ENCODE measurements at places on chromosomes 16 and 17.

DNA sequence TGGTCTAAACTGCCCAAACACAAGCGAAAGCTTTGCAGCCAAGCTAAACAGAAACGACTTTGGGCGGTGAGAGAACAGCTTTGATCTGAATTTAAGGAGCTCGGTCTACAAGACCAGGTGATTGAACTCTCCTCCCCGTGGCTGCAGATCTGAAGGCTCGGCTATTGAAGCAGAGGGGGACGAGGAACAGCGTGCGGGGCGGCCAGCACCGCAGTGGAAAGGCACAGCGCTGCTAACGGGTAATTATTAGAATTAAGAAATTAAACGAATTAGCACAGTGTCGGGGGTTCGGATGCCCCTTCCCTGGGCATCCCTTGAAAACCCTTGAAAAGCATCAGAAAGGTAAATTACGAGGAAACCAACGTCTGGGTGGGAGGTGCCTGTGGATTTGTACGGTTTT is 431 bp downstream of the TEKT3 start:
- DNase-seq, result no peak

GRCh38 chr17:50205111-50205962 is 3.9 kb upstream of the COL1A1 start:
- no peak for DNase-seq

DNA sequence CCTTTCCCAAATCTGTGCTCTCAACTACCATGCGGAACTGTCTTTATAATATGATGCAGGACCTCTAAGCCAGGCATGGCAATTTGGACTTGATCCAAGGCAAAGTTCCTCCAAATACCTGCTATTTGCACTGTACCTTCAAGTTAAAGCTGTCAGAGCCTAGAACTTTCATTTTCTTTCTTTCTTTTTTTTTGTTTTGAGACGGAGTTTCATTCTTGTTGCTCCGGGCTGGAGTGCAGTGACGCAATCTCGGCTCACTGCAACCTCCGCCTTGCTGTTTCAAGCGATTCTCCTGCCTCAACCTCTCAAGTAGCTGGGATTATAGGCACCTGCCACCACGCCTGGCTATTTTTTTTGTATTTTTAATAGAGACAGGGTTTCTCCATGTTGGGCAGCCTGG is 51.7 kb downstream of the ARHGAP27 start:
- DNase-seq, result no peak

- no peak for DNase-seq
These were observed 4.8 kb upstream of the PHF12 start for GRCh38 chr17:28956112-28956511.

GRCh38 chr17:1164935-1165556 is 14.7 kb downstream of the ABR start:
- DNase-seq, result no peak

DNA sequence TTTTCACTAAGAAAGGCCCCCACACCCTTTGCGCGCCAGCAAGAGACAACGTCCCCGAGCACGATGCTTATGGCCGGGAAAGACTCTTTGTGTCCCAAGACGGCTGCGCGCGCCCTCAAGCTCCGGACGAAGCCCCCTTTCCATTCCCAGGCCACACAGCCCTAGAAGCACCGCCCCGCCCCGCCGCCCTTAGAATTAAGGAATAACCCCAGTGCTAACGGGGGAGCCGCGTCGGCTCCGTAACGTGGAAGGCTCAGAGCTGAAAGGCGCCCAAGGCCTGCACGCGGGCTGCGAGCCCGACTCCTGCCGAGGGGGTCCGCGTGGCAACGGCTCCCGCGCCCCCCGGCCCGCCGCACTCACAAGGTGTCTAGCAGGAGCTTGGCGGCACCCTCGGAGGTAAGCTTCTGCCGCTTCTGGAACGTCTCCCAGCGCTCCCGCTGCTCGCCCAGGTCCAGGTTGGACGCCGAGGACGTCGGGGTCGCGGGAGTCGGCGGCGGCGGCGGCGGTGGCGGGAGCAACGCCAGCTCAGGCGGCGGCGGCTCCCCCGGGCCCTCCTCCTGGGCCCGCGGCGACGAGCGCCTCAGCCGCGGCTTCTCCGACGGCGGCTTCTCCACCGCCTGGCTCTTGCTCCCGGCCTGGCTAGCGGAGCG is 477 bp downstream of the CENPV start:
- peak; percentile 19 for DNase-seq

GRCh38 chr17:81399481-81400153 is 4.4 kb downstream of the BAHCC1 start:
- DNase-seq, result peak; percentile 54

DNA sequence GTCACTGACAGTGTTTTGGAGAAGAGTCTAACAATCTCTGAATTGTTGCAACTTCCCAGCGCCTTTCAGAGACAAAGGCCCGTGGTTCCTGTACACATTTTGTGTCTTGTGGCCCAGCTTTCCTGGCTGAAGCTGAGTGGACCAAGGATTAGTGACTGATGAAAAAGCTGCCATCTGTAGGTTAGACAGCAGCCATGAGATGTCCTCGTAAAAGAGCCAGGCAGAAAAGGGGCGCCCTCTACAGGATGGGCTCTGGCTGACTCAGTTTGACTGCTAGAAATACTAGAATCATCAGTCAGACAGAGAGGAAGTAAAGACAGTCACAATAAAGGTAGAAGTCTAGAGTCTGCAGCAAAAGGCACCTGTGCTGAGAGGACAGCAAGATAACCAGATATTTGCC is 26.5 kb upstream of the NF1 start:
- peak; percentile 42 for DNase-seq

DNA sequence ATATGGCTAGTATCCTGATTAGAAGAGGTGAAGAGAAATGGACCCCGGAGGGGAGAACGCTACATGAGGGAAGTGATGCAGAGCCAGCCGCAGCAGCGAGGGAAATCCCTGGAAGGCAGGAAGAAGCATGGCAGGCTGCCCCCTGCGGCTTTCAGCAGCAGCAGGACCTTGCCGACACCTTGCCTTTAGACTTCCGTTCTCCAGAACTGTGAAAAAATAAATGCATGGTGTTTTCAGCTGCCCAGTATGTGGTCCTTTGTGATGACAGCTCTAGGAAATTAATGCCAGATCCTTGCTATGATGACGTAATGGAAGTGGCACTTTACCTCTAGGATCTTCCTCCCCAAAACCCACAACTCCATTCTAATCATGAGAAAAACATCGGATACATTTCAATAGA is 9.7 kb upstream of the ZFP1 start:
- no peak for DNase-seq

- no peak for DNase-seq
These were observed 11.4 kb upstream of the SLC38A10 start for GRCh38 chr17:81306491-81306890.

DNA sequence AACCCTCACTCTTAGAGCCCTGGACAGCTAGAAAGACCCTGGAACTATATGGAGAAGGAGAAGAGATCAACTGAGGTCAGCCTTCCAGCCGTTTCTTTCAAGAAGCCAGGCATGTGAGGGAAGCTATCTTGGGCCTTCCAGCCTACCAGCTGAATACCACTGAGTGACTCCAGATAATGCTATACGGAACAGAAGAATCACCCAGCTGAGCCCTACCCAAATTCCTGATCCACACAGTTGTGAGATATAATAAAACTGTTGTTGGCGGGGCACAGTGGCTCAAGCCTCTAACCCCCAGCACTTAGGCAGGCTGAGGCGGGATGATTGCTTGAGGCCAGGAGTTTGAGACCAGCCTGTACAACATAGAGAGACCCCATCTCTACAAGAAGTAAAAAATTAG is 26.2 kb upstream of the MYH10 start:
- no peak for DNase-seq

GRCh38 chr17:4276514-4276913 is 12.7 kb upstream of the ANKFY1 start:
- no peak for DNase-seq

DNA sequence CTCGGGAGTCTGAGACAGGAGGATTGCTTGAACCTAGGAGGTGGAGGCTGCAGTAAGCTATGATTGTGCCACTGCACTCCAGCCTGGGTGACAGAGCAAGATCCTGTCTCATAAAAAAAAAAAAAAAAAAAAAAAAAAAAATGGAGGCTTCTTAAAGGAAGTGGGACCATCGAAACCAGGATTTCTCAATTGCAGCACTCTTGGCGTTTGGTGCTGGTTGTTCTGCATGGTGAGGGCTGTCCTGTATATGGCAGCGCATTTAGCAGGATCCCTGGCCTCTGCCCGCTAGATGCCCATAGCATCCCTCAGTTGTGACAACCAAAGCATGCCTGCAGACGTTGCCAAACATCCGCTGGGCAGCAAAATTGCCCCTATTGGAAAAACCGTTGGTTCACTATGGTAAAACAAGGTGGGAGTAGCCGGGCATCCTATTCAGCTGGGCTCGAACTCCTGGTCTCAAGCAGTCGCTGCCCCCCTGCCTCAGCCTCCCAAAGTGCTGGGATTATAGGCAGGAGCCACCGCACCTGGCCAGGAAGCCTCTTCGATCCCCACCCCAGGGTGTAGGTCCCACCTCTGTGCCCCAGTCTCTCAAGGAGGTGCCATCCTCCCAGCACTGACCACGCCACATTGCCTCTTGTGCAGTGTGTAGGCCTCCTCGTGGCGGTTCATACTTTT is 6.5 kb upstream of the NPIPB7 start:
- DNase-seq, result no peak

DNA sequence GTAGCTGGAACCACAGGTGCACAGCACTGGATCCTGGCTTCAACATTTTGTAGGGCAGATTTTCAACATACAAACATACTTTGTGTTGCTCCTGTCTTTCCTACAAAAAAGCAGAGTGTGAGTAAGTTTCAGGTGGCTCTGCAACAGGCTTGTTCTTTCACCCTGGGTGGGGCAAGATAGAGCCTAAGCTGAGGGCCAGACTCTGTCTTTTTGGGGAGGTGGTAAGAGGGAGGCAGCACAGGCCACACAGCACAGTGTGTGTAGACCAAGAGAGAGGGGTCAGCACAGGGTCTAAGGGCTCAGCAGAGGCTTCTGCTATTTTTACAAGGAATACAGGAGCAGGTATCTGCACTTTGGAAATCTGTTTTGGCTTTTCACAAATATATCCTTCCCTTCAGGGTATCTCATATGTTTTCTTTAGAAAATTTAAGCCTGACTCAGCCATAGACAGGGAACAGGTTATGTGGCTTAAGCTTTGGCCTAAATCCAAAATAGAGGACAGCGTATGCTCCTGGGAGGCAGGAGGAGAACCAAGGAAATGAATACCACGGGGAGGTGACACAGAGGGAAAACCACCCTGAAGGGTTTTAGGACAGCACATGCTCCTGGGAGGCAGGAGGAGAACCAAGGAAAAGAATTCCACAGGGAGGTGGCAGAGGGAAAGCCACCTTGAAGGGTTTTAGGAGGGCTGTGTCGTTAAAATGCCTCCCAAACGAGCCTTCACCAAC is 21.6 kb downstream of the EMC8 start:
- peak; percentile 19 for DNase-seq

DNA sequence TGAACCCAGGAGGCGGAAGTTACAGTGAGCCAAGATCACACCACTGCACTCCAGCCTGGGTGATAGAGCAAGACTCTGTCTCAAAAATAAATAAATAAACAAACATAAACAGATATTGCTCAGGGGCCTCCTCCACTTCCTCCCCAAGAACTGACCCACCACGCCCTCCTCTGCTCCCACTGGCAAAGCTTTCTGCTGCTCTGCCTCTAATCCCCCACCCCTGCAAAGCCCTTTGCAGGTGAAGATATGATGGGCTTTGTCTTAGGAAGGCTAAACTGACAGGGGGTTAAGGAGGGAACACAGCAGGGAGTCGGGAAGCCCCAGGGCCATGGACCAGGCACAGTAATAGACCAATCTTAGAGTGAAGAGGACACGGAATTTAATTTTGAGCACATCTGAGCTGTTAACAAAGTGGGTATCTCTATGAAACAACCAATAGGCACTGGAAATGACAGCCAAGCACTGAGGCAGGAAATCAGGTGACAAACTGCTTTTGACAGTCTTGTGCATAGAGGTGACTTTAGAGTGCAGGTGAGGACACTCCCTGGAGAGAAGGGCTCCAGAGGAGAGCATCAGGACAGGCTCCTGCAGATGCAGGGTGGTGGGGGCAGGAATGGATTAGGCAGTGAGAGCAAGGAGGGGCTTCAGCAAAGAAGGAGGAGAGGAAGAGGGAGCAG is 6.4 kb upstream of the CD300LD start:
- no peak for DNase-seq

DNA sequence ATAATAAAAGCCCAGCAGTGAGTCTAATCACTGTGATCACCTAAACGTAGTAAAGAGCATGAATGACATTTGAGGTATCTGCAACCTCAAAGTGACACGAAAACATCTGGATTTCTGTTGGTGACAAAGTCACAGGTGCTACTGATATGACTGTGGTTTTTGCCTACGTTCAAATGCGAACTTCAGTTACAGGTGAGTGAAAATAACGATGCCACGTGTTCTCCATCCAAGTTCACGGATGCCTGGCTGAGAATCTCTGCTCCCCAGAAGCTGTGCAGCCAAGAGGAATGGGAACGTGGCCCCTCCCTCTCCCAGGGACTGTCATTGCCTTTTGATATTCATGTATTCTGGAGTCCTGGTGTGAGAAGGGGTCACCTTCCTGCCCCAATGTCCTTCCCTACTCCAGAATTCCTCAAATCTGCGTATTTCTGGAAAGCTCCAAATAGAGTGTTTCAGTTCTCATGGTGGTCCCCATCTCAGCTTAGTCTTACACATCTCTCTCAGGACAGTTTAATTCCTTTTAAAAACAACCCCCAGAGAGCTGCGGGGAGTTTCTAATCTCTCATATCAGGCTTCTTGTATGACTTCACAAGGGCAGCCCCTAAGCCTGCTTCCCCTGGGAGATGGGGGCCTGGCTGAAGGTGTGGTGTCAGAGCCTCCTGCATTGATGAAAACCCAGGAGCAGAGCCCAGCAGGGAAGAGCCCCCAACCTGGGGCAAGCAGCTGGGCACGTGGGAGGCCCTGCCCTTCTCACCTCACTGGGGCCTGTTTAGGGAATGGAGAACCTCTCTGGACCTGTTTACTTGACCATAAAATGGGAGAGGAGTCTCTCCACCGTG is 25.8 kb downstream of the PIK3R5 start:
- no peak for DNase-seq

DNA sequence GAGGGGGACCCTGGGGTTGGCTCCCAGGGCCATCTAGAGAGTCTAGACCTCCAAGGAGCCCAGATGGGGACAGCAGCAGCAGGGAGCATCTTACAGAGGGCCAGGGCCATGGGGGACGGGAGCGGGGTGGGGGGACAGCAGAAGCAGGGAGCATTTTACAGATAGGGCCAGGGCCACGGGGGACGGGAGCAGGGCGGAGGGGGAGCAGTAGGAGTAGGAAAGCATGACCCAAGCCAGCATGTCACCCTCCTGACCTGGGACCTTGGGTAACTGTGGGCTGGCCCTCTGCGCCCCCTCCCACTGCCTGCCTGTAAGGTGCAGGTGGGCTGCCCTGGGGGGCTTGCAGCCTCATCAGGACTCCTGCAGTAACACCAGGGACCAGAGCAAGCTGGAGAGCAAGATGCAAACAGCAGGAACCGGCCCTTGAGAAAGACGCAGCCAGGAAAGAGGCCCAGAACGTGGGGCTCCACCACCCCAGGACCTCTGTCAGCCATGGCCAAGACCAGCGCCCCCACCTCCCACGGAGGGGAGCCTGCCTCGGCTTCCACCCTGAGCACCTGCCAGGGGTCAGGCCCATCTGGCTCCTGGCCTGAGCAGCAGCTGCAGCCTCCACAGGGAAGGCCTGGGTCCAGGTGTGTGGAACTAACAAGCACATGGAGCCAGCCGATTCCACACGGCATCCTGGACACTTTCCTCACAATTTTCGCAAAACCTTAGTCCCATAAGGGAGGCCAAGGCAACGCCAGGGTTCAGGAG is 2.4 kb downstream of the ZNF598 start:
- no peak for DNase-seq
